Activated CD4-positive, CD25-positive, alpha-beta regulatory T cell treated with anti-CD3 and anti-CD28 coated beads, Interleukin-2, amount 50 U/mL, for 16 hours (primary cell): ENCODE measurements at places on chromosomes 12 and 14.

DNA sequence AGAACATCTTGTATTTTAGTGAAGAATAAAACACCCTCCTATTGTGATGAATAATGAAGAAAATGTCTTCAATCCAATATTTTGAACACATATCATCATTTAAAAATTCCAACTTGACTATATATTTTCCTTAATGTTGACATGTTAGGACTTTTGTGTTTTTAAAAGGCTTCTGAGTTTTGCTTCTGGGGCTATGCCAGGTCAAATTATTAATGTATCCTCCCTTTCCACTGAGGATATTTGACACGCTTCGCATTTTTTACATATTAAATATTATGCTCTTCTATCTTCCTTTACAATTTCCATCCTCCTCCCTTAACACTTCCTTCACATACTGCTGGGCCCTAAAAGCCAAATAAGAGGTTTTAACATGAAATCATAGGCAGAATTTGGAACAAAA, 20.6 kb downstream of the RERG start:
- DNase-seq, result no peak

- no peak for DNase-seq
Measured at GRCh38 chr12:21223930-21224329, 92.9 kb downstream of the SLCO1B1 start.

DNA sequence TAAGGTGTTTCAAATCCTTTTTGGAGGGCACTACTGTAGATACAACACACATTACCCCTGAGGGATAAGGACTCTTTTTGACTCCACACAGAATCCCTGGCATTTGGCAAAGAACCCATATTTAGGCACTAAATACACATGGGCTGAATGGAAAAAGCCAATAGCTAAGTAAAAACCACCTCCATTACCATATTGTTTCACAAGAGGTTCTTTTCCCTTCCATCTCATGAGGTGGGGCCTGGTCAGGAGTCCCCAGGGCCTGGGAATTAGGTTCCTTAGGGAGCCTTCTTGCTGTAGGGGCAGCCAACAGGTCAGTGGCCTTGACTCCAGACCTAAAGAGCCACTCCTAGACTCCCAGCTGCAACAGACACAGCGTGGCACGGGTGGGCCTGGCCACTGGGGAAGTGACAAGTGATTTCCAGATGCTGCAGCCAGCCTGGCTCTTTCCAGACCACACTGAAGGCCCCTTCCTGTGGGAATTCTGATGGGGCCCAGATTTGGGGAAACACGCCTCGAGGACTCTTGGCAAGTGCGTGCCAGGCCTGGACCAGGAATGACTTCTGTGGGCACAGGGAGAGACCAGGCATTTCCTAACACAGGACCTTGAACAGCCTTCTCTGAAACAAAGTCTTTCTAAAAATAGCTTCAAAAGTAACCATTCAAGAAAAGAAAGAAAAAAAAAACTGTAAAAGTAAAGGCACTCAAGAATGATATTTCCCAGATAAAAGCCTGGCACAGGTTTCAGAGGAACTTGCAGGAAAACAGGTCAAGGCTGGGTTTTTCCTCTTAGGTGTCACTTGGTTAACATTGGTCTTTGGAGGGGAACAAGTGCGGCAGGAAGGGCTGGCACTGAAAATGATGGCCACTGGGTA, 18.1 kb downstream of the SSH1 start:
- no peak for DNase-seq

GRCh38 chr12:50265770-50266524, 17.4 kb downstream of the LIMA1 start:
- no peak for DNase-seq

GRCh38 chr12:8951744-8952143, 2.3 kb upstream of the M6PR start:
- no peak for DNase-seq
